ENCODE measurements at places on chromosomes 7 and 10. TPM values are rescaled to one million over a fixed set of nuclear protein-coding genes. Genes with fewer than 3 reads are reported as not detected.

Gene ELOVL3
- not detected for total RNA-seq

Gene IL15RA
- 18.0 TPM for total RNA-seq

Gene ADCYAP1R1
- under 0.01 TPM for total RNA-seq

Gene ZP3
- 2.5 TPM for total RNA-seq

Data from dermis microvascular lymphatic vessel endothelial cell (primary cell).